ENCODE measurements at places on chromosomes 7 and 10.

GRCh38 chr10:77457266-77457665, 180.3 kb downstream of the KCNMA1 start:
- no peak for DNase-seq

- no peak for DNase-seq
Observed at GRCh38 chr7:17907014-17907413, 33.3 kb downstream of the SNX13 start.

DNA sequence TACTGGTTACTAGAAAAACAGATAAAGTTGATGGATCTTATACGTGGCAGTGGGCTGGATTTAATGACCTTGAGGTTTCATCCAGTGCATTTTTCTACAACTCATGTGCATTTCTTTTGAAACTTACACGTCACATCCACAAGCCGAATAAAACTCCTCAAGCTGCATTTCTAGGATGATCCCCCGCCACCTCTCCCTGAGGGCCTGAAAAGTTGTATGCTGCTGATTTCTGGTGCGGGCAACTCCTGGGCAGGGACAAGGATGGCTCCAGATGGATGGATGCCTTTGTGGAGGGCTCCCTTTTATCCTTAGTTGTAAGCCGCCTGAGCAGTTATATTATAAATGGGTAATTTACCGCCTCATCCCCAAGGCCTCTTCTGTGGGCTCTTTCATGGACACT, 1091.1 kb downstream of the LRMDA start:
- DNase-seq = no peak

DNA sequence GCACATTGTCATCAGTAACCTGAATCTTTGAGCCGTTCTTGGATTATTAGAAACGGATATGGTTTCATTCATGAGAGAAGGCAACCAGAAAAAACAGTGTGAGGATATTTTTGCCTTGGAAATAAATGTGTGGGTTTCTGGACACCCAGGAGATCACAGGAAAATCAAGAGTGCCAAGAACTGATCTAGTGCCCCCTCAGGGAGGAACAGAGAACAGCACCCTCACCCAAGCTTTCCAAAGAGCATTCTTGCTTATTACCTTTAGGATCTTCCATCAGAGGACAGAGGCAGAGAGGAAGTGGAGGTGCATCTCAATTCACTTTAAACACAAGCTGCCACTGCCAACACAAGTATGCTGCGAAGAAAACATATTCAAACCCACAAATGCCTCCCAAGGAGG, 851.5 kb upstream of the COBL start:
- no peak for DNase-seq

DNA sequence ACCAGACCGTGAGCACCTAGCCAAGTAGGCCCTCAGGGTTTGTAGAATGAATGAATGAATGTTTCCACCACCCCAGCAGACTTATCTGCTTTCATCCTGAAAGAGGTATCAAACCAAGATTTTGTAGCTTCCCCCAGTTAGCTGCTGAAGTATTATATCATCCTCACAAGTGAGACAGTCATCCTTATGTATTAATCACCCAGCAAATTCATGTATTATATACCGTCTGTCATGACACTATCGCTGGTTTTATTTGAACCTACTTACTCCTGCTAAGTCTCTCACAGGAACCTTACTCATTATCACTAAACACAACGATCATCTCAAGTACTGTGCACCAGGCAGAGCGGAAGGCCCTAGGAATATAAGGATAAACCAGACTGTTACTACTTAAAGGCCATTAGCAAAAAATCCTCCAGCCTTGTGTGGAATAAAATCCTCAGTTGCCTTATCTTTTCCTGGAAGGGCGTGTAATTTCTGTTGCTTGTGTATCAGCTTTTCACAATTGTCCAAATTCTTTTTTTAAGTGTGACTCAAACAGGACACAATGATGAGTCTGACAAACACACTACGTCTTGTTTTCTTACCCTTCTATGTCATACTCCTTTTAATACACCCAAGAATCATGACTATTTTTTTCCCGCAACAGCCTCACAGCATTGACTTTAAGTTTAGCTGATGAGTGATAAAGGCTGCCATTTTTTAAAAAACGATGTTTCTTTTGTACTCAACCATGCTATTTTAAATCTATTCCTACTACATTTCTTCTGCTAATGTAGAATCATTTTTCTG, 176.1 kb upstream of the KLF14 start:
- DNase-seq = no peak

- DNase-seq = peak; percentile 15
Observed at GRCh38 chr10:32005050-32005449, 51.2 kb downstream of the KIF5B start.

DNA sequence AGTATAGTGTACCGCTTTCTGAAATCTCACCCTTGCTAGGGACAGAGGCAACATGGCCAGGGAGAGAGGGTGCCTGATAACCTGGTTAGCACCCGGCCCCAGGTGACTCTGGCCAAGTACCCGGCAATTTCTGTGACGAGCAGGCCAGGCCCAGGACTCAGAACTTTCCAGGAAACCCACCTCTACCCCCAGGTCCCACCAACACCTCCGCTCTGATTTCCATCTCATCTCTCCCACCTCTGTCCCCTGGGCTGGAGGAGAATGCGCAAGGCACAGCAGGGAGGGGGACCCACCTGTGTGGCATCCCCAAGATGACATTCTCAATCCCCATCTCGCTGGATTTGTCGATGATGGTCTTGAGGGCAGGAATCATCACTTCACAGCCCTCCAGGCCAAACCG, 11.6 kb downstream of the OGDHL start:
- no peak for DNase-seq

- no peak for DNase-seq
Observed at GRCh38 chr7:114953724-114954123, 31.8 kb downstream of the MDFIC start.

DNA sequence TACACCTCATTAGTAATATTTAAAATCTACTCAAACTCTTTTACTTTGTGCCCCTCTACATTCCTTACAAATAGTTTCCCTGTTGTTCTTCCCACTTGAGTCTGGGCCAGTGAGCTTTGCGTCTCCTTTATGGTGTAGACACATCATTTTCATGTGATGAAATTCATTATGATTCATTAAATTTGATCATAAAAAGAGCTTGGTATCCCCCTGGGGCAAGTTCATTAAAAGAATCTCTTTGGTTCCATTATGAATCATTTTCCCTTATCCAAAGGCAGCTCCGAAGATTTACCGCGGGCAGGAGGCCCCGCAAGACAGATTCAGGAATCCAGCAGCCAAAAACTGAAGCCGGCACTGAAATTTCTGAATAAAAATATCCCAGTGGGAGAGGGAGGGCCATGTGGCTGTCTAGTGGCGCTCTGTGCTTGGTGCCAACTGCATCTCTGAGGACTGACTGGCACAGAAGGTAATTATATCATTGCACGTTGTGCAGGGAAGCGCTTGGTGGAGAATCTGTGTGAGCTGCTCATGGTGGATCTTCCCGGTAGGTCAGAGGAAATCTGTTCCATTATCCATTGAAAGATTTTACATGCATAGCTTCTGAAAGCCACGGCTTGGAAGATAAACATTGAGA, 151.4 kb upstream of the PITRM1 start:
- DNase-seq = no peak

GRCh38 chr7:140310337-140311002, 87.9 kb downstream of the SLC37A3 start:
- DNase-seq = no peak

DNA sequence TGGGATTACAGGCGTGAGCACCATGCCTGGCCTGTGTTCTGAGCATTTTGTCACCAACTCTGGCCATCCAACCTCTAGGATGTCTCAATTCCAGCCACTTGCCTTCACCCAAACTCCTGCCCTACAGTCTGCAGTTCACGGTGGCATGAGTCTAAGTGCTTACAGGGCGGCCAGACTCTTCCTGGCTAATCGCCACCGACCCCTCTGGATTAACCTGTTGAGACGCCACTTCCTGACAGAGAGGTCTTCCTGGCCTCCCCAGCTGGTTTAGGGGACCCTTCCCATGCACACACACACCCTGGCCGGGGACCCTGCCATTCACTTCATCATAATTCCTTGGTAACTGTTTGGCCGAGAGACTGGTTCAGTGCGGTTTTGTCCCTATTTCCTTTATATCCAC, 211.5 kb upstream of the SH2B2 start:
- DNase-seq = no peak

DNA sequence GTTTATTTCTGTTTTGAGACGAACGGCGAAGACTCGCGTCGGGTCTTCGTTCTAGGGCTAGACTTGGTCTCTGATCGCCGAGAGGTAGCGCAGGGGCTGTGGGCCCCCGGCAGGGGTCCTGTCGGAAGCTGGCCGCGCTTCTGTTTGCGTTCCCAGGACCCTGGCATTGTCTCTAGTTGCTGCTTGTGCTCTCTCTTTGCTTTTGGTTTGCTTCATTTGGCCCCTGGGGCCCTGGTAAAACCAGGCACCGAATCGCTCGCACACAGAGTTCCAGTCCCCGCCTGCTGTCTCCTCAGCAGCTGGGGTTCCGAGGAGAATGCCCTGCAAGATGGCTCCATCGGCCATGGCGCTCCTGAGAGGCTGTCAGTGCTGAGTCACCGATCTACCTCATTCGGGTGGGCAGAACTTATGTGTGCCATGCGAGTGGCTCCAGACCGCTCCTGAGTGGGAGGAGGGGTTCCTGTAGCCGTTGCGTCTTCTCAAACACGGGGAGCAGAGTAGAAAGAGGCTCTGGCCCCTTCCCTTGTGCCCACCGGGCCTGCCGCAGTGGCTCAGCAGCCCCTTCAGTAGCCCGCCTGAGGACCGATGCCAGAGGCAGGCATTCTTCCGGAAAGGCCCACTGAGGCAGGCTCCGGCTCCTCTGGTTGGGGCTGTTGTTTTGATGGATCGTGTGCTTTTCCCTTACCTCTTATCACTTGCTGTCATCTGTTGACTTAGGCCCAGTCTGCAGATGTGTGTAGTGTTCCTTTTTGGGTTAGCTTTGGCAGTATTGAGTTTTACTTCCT, 826 bp downstream of the CHPF2 start:
- DNase-seq = peak; percentile 66

GRCh38 chr10:75910032-75910431, 478.6 kb downstream of the LRMDA start:
- DNase-seq = no peak

DNA sequence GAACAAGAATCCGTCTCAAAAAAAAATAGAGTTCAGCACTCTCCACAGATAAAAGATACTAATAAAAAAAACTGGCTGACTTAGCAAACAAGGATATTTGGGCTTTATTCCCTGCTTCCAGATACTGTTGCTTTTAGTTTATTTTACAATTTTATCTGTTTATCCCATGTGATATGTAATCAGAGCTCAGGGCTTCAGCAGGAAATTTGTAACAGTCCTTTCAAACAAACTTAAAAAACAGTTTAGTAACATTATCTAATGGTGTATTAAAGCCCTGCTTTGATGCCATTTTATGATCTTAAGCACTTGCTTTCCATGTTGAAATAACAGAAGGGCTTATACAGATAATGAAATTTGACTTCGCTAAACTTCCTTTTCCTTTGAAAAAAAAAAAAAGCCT, 28.1 kb downstream of the DCLRE1A start:
- DNase-seq = no peak

- DNase-seq = no peak
Observed at GRCh38 chr10:101290881-101291280, 61.6 kb upstream of the LBX1 start.

GRCh38 chr10:108055506-108055905, 891.0 kb upstream of the SORCS1 start:
- no peak for DNase-seq

DNA sequence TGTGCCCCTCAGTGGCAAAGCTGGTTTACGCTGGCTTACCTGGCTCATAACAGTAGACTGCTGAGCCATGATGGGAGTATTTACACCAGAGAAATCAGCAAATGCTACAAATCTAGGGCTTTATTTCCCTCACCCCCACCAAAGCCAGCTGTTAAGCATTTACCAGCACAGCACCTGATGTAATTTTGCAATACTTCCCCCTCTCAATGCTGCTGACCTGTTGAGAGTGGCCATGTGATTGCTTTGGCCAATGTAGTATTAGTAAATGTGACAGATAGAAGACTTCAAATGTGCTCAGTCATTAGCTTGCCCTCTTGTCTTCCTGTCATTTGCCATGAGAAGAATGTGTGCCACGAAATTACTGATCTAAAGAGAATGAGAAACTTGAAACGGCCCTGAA, 46.6 kb downstream of the HERPUD2 start:
- DNase-seq = no peak
